Thoracic aorta (tissue), 2 donors: ENCODE measurements at places on chromosomes 7 and 10.

DNA sequence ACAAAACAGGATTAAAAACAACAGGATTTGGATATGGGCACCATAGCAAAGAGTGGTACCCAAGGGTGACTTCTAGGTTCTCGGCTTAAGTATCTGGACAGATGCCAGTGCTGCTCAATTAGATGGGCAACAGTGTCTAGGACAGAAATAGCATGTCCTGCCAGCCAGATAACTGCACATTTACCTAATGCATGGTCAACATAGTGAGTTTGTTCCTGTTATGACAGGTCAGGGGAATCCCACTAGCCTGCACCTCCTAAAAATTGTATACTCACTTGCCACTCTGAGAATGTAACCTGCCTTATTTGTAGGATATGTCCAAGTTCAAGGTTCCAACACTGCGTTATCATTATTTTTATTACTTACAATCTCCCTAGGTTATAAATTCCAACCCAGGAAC, 471.7 kb downstream of the GRM8 start:
- no peaks in the 10 kb centered on the region for H3K36me3 ChIP-seq
- H3K4me3 ChIP-seq: no peak overlapping the region
- no peak overlapping the region for H3K27ac ChIP-seq
- H3K4me1 ChIP-seq: no peaks in the 10 kb centered on the region

DNA sequence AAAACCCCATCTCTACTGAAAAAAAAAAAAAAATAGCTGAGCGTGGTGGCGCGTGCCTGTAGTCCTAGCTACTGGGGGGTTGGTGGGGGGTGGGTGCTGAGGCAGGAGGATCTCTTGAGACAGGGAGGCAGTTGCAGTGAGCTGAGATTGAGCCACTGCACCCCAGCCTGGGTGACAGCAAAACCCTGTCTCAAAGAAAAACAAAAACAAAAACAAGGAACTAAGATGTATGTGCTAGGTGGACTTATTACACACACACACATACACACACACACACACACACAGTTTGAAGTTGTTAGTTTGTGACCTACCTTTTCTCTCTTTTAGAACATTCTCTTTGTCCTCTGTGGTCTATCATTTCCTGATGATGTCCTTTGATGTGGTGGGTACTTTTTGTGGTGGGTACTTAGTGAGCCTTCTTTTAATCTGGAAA, 53.5 kb downstream of the EXOC6 start:
- DNase-seq: no peak
- no peaks in the 10 kb centered on the region for H3K4me1 ChIP-seq
- H3K27ac ChIP-seq: no peak overlapping the region
- H3K4me3 ChIP-seq: no peak overlapping the region

GRCh38 chr7:1735262-1735661, 65.2 kb downstream of the ELFN1 start:
- no peak for DNase-seq
- H3K27me3 ChIP-seq: no peaks in the 10 kb centered on the region
- H3K4me3 ChIP-seq: no peak overlapping the region
- no peaks in the 10 kb centered on the region for H3K4me1 ChIP-seq
- no peaks in the 10 kb centered on the region for H3K36me3 ChIP-seq
- no peak overlapping the region for H3K27ac ChIP-seq

DNA sequence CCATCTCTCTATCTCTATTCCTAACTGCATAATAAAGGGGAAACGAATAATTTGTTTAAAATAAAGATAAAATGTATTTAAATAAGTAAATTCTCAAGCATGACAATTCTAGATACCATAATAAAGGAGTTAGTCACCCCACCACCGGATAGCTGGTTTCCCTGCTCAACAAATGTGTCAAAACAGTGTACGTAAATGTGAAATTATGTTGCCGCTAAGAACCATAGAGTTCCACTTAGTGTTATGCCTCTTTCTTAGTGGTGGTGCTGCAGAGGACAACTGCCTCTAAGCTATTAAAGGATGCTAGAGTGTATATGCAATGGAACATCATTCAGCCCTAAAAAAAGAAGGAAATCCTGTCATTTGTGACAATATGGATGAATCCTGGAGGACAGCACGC, 42.4 kb downstream of the SMKR1 start:
- H3K27ac ChIP-seq: no peak overlapping the region
- H3K36me3 ChIP-seq: no peaks in the 10 kb centered on the region
- no peaks in the 10 kb centered on the region for H3K27me3 ChIP-seq
- H3K4me3 ChIP-seq: no peak overlapping the region
- no peak for DNase-seq
